ENCODE measurements at places on chromosomes 6 and 20.

GRCh38 chr20:2446845-2447244 is 23.7 kb downstream of the SNRPB start:
- DNase-seq = no peak

DNA sequence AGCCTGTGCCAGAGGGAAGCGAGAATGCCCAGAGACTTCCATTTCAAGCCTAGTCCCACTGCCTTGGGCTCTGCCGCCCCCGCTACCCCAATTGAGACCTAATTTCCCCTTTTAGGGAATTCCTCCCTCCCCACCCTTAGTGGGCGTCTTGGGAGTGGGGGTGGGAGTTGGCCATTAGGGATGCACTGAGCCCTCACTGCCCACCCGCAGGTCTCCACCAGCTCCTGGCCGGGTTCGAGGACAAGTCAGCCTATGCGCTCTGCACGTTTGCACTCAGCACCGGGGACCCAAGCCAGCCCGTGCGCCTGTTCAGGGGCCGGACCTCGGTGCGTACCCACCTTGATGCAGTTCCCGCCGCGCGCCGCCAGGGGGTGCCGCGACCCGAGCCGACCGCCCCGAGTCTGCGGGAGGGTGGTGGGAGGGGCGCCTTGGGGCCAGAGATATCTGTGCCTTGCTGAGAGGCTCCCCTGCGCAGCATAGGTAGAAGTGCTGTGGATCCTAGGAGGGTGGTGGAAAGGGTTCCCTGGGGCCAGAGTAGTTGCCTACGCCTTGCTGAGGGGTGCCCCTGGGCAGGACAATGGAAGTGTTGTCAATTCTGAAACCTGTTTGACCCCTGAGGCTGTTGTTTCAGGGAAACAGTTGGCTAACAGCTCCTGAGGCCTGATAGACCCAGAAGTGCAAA is 9.2 kb downstream of the ITPA start:
- DNase-seq = peak; percentile 42

GRCh38 chr20:46303176-46303956 is 4.9 kb downstream of the CDH22 start:
- DNase-seq = no peak

DNA sequence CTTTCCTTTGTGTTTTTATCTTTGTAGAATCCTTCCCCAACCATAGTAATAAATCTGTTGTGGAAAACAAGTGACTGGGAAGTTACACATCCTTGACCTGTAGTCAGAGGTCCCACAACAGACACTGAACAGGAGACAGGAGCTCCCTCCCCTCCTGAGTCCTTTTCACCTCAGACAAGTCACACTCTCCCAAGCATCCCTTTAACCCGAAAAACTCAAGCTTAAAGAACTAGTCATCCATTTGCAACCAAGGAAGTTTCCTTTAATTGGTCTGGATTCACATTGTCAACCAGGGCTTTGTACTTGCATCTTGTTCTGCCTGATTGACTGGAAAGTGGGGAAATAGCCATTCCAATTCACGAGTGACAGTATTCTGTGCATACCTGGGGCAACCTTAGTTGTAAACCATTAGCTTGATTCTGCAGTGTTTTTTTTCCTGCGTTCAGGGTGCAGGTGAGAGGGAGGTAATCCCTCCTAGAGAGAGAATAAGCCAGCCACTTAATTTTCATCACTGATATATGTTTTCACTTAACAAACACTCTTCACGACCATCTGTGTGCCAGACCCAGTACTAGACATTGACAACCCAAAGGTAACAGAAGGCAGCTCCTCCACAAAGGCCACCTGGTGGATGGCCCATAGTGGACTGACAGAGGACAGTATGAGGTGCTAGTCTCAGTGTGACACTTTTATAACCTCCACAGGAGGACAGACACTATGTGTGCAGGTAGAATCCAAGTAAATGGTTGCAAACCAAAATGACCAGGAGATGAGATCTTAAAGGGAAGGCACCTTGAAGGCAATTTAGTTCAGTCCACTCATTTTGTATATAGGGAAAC is 112.4 kb downstream of the SLX4IP start:
- DNase-seq = no peak

- DNase-seq = no peak
Observed at GRCh38 chr6:132888701-132889100, 74.3 kb downstream of the RPS12 start.

- DNase-seq = no peak
Observed at GRCh38 chr20:3195590-3196237, 8.8 kb downstream of the DDRGK1 start.

GRCh38 chr6:134495890-134496248 is 178.0 kb upstream of the SGK1 start:
- no peak for DNase-seq

GRCh38 chr6:89775150-89775549 is 44.4 kb downstream of the MDN1 start:
- DNase-seq = no peak

- no peak for DNase-seq
Observed at GRCh38 chr6:2103765-2104523, 141.5 kb downstream of the GMDS start.

- DNase-seq = no peak
Observed at GRCh38 chr6:47743744-47744143, 38.1 kb upstream of the OPN5 start.

Data from NCI-H1092 (cell line).